Fibroblast of lung (primary cell): ENCODE measurements at places on chromosomes 13 and 19. TPM values are rescaled to one million over a fixed set of nuclear protein-coding genes. Genes with fewer than 3 reads are reported as not detected.

The KMT2B gene
- total RNA-seq = 3.9 and 5.4 TPM in 2 replicates

The PRODH2 gene
- not detected in 2 replicates for total RNA-seq

The PNMA8A gene
- 3.9 and 8.9 TPM in 2 replicates for total RNA-seq

The DCLK1 gene
- 6.3 and 14.4 TPM in 2 replicates for total RNA-seq

The DNMT1 gene
- total RNA-seq = 22.6 and 33.7 TPM in 2 replicates

The SMIM44 gene
- total RNA-seq = not detected in 2 replicates

The NLRP11 gene
- total RNA-seq = under 0.01 TPM in 2 replicates

DNA sequence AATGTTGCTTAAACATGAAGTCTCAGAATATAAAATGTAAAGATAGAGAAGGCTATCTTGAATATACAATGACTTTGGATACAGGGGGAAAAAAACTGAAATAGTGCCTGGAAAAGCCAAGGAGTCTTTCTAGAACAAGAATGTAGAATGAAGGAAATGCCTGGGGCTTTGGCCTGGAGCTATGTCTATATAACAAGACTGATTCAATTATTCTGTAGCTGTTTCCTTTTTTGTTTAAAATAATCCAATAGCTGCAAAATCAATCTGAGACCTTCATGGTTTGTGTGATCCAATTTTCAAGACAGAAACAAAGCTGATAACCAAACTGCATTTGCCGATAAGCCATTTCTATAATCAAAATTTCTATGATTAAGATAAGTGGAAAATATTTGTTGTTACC, 530.9 kb upstream of the NBEA start:
- no peak for DNase-seq

DNA sequence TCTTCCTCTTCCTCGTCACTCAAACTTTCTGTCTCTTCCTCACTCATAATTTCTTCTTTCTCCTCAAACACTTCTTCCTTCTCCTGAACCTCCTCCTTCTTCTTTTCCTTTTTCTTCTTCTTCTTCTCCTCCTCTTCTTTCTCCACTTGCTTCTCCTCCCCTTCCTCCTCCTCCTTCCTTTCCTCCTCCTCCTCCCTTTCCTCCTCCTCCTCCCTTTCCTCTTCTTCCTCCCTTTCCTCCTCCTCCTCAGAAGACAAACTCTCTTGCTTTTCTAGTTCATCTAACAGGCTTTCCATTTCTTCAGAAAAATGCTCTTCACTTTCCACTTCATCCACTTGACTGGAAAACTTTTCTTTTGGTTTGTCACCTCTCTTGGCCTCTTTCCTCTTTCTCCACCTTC, 19.8 kb downstream of the WDR87 start:
- DNase-seq = no peak

DNA sequence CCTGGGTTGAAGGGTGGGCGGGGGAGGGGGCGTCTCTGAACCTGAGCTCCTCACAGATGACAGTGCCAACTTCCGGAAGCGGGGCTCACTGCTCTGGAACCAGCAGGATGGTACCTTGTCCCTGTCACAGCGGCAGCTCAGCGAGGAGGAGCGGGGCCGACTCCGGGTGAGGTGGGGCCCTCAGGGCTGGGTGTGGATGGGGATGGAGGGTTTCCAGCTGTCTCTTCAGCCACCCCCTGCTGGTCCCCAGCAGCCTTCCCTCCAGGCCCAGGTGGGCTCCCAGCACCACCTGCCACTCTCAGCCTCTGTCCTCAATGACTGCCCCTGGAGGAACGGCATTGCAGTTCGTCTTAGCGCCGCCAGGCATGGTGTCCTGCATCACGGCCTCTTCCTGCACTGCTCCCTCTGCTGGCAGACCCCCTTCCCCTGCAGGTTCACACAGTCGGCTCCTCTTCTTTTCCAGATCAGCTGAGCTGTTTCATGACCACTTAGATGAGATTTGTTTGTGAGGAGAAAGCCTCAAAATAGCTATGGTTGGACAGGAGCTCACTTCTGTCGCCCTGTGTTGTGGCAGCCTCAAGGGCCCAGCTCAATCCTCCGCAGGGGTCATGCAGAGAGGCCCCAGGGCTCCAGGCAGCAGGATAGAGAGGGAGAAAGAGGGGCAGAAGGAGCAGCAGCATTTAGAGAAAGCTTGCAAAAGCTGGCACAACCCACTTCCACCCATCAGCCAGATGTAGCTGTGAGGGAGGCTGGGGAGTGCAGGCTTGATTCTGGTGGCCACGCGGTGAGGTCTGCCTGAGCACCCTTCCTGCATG, 2.5 kb upstream of the GARIN5A start:
- DNase-seq = peak; percentile 29

GRCh38 chr19:40778706-40779284, 748 bp downstream of the RAB4B start:
- no peak for DNase-seq

DNA sequence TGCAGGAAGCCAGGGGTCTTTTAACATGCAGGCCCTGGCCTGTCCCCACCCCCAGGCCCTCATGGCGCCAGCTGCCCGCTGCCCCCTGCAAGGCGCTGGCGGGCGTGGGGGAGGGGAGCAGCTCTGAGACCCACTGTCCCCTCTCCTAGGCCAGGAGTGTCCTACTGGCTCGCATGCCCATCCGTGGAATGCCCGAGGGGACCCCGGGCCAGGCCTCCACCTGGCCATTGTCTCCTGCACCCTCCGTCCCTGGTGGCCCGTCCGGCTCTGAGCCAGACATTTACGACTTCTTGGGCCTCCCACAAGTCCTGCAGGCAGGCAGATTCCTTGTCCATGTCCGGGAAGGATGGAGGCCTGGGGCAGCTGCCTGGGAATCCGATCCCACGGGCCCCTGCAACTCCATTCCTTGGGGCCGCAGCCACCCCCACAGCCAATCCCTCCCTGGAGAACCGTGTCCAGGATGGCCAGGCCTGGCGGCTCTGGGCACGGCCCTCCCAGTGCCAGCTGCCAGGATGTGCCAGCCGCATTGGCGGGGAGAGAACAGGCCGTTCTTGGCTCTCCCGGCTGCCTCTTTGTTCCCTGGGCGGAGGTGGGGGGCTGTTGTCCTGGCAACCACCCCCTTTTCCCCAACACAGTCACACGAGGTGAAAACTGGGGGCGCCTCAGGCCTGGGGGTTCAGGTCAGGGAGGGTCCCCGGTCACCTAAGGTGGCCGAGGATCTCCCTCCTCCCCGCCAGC, 10.5 kb upstream of the PLIN3 start:
- DNase-seq = no peak

DNA sequence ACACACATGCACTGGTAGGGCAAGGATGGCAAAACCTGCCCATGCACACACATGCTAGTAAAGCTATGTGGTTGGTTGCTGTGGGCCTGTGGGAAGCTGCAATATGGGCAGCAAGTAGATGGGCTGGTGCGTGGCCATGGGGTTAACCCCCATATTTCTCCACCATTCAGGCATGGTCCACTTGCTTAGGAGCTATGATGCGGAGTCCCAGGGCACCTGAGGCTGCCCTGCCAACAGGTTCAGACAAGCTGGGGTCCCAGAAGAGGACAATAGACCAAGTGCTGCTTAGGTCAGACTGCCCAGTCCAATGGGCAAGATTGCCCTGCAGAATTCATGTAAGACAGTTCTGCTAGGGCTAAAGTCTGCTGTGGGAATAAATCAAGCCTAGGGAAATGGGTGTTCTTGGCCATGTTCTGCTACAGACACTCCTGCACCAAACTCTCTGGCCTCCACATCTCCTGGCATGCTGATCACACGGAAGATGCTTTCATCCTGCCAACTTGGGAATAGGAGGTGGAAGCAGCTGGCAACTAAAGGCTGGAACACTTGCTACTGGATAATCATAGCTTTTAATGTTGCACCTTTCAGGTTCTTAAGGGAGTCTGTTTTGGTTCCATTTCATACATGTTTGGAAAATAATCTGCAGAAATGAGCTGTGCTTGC, 646.3 kb upstream of the SLITRK1 start:
- no peak for DNase-seq

DNA sequence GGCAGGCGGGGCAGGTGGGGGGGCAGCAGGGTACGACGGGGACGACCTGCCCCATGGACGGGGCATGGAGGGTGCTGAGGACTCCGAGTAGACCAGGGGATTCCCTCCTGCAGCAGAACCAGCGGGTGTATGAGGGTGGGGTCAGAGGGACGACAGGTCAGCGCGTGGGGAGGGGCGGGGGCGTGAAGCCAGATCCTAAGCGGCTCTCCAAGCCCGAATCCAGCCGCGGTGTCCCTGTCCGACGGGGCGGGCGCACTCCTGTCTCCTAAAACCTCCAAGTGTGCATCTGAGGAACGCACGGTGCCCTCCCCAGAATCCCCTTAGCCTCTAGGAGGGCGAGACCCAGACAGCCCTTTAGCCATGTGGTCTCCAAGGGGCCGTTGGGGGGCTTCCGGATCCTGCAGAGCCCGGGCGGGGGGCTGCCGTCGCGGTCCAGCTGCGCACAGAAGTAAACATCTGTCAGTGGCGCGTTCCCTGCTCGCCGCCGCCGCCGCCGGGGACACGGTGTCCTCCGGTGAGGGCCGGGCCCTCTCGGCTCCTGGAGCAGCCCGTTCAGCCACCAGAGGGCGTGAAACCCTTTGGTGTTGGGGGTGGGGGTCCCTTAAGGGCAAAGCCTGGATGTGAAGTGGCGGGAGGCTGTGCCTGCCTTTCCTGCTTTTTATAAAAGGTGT, 730 bp downstream of the NRTN start:
- peak; percentile 25 for DNase-seq

DNA sequence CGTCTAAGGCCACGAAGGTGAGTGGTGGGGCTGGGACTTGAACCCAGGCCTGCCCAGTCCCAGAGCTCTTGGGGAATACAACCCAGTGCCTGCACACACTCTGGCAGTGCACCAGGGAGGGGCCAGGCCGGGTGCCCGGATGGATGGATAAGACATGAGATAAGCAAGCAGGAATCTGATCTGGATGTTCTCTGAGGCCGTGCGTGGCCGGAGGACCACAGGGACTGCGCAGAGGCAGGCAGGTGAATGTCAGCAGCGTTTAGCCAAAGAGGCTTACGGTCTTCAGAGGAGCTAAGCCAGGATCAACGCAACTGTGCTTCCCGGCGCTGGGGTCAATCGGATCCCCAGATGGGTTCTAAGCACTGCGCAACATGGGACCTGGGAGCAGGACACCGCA, 1.5 kb downstream of the ZNF787 start:
- DNase-seq = no peak

DNA sequence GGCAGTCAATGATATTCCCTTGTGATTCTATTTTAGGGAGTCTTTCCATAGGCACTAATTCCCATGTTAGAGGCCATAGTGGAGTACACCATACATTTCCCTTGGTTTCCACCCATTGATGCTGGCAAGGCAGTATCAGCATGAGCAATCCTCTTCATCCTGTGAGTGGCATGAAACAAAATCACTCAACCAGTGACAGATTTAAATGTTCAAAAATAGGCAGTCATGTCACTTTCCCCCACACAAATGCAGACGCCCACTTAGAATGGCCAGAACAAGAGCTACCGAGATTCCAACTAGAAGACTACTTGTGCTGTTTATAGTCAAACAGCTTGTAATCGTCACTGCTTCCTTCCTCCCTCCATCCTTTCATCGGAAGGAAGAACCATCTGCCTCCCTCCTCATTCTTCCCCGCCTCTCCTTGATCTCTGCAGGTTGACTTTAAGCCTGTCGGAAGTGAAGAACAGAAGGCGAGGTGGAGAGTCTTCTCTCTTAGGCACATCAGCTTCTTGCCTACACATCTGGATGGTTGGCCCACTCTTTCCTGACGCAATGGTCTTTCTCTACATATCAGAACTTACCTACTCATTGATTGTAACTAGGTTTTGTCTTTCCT, 22.6 kb downstream of the RASL11A start:
- DNase-seq = no peak

DNA sequence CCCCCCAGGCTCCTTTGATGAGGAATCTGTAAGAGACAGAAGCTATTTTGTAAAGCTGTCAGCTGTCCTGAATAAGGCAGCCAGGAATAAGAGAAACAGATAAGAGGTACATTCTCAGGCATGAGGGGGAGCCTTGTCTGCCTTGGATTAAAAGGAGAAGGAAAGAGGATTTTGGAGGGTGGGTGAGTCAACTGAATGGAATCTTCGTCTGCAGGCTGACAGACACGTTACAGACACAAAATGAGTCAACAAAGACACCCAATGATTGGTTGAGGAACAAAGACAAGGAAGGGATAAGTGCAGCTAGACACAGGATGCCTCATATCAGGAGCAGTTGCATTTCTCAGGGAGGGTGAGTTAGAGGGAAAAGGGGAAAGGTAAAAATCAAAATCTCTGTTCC, 162.5 kb downstream of the OLFM4 start:
- peak; percentile 6 for DNase-seq

GRCh38 chr19:13022111-13022858, 27.0 kb downstream of the NFIX start:
- peak; percentile 66 for DNase-seq
